Motor neuron (in vitro differentiated cells): ENCODE measurements at places on chromosomes 5 and 9.
A peak's percentile ranks its signal among the peaks of the same experiment; 100 is the strongest.

GRCh38 chr9:78856144-78856543 is 559.2 kb downstream of the PSAT1 start:
- ATAC-seq = no peak

DNA sequence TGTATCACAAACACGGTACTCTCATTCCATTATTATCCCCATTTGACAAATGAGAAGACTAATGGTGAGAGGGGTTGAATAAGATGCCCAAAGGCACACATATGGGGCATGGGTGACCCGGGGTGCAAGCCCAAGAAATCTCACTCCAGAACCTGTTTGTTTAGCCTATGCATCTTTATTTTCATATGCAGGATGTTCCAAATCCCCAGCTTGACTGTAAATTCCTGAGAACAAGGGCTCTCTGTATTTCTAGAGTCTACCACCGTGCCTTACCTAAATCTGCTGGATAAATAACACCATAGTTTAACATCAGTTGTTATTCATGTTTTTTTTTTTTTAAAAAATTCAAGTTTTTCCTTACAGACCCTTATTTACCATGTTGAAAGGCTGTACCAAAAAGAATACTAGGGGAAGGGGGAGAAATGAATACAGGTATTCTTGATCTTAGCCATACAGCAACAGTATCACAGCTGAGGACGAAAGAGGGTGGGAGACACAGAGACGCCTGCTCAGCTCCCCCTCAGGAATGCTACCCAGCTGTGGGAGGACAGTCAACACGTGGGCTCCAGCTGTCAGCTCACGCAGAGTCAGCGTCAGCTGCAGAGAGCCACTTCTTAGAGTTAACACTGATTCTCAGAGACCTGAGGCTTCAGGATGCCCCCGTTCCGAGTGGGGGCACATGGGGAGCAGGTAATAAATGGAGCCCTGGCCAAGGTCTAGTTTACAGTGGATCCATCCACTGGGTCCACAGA is 86.6 kb downstream of the MED27 start:
- no peak for ATAC-seq

- no peak for ATAC-seq
Measured at GRCh38 chr5:154647761-154648145, 107.4 kb upstream of the LARP1 start.

DNA sequence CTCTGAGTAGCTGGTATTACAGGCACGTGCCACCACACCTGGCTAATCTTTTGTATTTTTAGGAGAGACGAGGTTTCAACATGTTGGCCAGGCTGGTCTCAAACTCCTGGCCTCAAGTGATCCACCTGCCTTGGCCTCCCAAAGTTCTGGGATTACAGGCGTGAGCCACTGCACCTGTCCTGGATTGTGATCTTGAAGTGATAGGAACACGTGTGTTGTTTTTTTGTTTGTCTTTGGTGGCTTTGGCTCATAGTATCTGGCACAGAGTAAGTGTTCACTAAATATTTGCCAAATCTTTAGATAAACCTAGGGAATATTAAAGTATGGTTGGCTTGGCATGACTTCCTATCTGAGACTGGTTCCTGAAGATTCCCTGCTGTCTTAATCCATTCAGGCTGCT is 172.7 kb downstream of the ARHGAP26 start:
- no peak for ATAC-seq

- ATAC-seq = no peak
Measured at GRCh38 chr5:147586832-147587231, 77.0 kb upstream of the DPYSL3 start.

GRCh38 chr5:11596657-11597071 is 307.6 kb downstream of the CTNND2 start:
- no peak for ATAC-seq

- ATAC-seq = no peak
Measured at GRCh38 chr5:50595199-50595598, 71.2 kb upstream of the PARP8 start.

GRCh38 chr5:36593867-36594266 is 12.5 kb upstream of the SLC1A3 start:
- no peak for ATAC-seq

- ATAC-seq = peak; percentile 46
Measured at GRCh38 chr9:136694163-136694871, 7.1 kb upstream of the AGPAT2 start.

- ATAC-seq = no peak
Measured at GRCh38 chr9:93298498-93299417, 114.8 kb downstream of the WNK2 start.

DNA sequence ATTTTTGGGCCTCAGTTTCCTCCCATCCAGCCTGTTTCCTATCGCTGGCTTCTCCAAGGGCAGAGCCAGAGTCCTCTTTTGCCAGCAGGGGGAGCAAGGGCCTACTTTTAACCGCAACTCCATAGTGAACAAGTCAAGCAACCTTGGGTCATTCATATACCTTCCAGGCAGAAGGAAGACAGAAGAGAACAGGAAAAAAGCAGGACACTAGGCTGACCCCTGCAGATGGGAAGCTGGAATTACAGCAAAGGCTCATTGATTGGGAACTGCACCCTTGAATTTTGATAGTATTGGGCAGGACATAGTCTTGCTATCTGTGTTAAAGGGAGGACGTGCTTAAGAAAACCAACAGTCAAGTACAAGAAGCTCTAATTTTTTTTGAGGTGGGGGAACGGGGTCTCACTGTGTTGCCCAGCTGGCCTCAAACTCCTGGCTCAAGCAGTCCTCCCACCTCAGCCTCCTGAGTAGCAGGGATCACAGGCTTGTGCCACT is 30.1 kb downstream of the QRFP start:
- peak; percentile 93 for ATAC-seq

- no peak for ATAC-seq
Measured at GRCh38 chr5:8033261-8033660, 164.3 kb downstream of the MTRR start.

DNA sequence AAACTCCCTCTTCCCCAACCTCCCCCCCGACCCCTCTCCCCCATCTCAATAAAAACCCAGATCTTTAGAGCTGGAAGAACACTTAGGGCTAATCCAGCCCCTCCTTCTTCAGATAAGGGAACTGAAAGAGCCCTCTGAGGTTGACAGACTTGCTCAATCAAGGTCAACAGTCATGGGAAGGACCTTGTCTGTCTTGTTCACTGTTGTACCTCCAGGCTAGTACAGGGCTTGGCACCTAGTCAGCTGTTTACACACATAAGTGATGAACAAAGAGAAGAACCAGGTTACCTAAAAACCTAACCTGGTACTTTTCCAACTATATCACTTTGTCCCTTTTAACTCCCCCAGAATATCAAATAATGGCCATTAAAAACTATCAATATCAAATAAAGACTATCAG is 2.4 kb downstream of the TTC39B start:
- ATAC-seq = no peak

DNA sequence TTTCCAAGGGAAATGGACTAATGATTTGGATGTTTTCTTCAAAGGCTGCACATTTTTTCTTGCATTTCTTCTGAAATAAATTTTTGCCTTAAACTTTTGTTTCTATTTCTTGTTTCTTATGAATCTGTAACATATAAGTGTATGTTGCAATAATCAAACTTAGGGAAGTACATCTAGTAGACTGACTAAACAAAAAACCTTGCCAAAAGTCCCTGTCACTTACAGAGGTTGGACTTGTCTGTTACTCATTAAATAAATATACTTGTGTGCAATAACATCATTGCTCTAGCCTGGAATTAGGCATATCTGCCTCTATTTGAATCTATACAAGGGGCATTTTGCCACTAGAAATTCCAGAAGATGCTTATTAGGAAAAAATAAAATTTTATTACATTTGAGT is 56.6 kb downstream of the C6 start:
- no peak for ATAC-seq

DNA sequence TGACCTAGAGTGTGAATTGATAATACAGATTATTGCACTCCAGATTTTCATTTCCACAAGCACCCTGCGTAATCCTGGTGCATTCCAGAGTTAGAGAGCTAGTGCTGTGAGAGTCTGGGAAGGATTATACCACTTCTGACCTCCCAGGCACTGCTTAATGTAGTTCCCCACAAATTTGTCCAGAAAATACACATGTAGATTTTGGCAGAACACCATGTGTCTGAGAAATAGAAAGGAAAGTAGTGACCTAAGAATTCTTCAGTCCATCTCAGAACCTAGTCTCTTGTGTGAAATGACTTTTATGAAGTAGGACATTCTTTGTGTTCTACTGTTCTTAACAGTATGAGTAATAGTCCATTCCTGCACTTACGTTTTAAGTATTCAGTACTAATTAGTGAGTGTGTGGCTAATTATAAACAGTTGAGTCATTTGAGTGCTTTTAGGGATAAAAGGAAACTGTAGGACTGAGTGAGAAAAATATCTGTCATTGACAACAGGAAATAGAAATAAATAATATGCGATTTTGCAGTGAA is 27.8 kb upstream of the PTPDC1 start:
- ATAC-seq = no peak

DNA sequence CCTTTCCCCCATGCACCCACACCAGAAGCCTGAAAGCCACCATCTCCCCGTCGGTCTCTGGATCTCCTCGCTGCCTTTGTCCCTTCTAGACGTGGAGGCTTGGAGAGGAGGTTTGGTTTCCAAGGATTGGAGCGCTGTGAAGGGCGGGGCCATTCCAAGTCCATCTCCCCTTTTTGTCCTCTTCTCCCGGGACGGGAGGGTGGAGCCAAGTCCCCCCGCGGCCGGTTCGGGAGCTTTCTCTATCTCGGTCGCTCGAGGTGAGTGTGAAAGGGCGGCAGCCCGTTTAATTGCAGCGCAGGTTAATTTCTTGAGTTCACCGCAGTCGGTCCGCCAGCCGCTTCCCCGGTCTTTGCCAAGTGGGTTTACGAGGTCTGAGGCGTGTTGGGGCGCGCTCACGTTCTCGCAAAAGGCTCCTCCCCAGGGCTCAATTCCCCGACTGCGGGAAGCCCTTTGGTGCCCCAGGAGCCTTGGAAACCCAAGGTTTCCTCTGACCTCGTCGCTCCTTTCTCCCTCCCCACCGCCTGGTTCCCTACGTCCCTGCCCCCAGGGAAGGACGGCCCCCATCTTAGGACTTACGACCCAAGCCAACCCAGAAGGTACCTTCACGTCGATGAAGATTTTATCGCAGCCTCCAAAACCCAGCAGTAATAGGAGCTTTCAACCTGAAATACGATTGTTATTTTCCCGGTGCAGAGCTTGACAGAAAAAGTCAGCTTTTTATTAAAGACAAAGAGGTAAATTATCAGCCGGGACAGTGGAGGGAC is 2.8 kb upstream of the ZNF462 start:
- ATAC-seq = no peak

- ATAC-seq = no peak
Measured at GRCh38 chr5:14880688-14881087, 9.1 kb upstream of the ANKH start.

GRCh38 chr5:78490709-78491485 is 130.5 kb downstream of the SCAMP1 start:
- no peak for ATAC-seq

GRCh38 chr5:81665795-81666194 is 85.1 kb downstream of the SSBP2 start:
- ATAC-seq = no peak

GRCh38 chr5:21212026-21212425 is 1224.0 kb upstream of the CDH18 start:
- no peak for ATAC-seq
